ENCODE measurements at places on chromosomes 13 and 19.

- no peak for DNase-seq
Observed at GRCh38 chr13:59607780-59608233, 555.9 kb downstream of the DIAPH3 start.

DNA sequence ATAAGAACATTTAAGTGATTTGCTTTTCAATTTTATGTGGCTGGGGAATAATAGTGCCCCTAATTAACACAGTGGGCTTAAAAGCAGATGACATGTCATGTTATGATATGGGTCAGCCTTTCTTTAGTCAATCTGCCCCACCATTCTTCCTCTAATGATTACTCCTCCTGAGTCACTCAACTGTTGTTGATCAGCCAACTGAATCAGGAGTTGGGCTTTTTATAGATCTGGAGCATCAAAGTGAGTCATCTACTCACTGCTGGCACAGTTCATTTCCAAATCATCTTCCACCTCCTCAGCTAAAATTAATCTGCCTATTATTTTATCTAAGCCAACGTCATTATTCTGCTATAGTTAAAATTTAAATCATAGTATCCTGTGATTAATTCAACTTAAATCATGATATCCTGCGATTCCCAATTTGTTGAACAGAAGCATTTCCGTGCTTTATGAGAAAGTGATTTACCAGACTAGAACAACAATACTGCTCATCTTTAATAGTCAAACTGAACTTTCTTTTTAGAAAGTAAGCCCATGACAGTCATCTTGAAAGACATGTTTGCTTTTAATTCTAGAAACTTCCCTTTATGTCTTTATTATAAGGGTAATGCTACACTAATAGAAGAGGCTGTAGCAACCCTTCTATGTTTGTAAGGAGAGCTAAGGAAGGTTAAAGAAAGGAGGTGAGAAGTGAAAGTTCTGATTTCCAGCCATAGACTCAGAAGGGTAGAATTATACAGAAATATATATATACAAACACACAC lies 551.4 kb downstream of the TBC1D4 start:
- no peak for DNase-seq

DNA sequence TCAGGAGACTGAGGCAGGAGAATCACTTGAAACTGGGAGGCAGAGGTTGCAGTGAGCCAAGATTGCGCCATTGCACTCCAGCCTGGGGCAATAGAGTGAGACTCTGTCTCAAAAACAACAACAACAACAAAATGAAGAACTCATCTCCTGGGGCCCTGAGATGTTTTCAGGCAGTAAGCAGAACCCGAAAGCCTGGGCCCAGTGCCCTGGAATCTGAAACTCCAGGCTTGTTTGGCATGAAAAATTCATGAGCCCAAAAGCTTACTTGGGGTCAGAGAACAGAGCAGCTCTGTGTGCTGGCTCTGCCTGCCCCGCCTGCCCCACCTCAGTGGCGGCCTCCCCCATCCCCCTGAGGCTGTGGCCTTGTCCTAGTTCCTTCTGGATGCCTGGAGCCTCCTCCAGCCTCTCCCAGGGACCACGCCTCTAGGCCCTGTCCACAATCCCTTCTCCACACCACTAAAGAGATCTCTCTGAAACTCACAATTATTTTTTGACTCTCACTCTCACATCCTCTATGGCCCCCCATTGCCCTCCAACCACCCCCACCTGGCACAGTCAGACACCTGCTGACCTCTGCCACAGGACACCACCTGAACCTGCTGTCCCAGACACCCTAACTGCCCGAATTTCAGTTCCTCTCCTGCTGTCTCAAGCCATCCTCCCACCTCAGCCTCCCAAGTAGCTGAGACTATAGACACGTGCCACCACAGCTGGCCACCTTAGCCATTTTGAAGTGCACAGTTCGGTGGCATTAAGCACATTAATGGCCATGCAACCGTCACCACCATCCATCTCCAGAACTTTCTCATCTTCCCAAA lies 6.9 kb upstream of the AP1M2 start:
- no peak for DNase-seq

DNA sequence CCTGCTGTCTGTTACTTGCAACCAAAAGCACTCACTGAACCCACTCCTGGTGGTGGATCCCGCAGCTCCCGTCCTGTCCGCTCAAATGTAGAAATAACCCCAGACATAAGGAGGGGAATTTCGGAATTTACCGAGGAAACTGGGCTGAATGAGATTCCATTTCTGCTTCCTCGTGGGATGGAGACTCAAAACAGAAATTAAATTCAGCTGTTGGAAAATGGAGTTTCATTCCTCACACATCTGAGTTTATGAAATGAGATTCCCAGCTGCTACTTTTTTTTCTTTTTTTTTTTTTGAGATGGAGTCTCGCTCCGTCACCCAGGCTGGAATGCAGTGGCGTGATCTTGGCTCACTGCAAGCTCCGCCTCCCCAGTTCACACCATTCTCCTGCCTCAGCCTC lies 44.3 kb downstream of the COLGALT1 start:
- no peak for DNase-seq

- no peak for DNase-seq
Observed at GRCh38 chr19:54352546-54352945, 12.2 kb downstream of the LAIR1 start.

GRCh38 chr19:46732172-46732938 lies 13.5 kb upstream of the FKRP start:
- no peak for DNase-seq

DNA sequence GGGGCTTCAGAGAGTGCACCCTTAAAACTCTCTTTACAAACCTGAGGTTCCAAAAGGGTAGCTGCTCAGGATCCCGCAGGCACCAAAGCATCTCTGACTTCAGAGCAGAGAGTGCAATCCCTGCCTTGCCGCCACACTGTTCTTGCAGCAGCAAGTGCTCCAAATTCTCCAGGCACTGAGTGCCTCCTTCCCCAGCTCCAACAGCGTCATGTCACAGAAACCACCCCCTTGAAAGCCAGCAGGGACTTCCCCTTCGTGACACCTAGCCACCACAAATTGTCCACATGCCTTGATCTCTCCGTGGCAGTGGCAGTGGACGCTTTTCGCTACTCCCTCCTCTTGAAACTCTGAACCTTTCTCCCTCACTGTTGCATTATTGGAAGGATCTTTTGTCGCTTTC lies 39.9 kb downstream of the MBNL2 start:
- no peak for DNase-seq

GRCh38 chr19:1847684-1848398 lies 442 bp downstream of the REXO1 start:
- DNase-seq = no peak

DNA sequence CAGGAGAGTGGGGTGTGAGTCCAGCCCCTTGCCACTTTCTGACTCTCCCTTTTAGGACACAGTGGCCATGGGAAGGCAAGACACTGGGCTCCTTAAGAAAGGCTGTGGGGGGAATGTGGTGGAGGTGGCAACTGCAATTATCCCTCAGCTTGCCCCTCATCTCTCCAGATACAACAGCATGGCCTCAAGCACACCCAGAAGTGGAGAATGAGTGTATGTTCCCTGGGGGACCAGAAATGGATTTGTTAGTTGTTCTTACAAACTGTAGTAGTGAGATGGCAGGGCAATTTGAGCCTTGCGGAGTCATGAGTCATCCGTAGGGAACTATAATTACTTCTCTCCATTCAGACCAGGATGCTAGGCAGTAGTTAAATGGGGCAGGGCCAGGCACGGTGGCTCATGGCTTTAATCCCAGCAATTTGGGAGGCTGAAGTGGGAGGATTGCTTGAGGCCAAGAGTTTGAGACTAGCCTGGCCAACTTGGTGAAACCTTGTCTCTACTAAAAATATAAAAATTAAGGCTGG lies 25.6 kb upstream of the CXCL17 start:
- no peak for DNase-seq

- no peak for DNase-seq
Observed at GRCh38 chr19:17340302-17340870, 3.0 kb downstream of the GTPBP3 start.

- no peak for DNase-seq
Observed at GRCh38 chr19:11499220-11499726, 6.4 kb downstream of the ZNF653 start.

DNA sequence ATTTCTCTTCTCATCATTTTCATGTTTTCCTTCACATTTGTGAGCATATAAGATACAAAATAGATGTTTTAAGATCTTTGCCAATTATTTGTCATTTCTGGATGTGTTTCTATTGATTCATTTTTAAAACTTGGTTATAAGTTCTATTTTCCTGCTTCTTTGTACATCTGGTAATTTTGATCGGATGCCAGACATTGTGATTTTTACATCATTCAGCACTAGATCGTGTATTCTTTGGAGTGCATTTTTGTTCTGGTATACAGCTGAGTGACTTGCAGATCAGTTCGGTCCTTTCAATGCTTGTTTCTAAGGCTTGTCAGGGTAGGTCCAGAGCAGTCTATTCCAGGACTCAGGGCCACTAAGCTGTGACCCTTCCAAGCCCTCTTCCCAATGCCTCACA lies 198.2 kb downstream of the KLF12 start:
- no peak for DNase-seq

DNA sequence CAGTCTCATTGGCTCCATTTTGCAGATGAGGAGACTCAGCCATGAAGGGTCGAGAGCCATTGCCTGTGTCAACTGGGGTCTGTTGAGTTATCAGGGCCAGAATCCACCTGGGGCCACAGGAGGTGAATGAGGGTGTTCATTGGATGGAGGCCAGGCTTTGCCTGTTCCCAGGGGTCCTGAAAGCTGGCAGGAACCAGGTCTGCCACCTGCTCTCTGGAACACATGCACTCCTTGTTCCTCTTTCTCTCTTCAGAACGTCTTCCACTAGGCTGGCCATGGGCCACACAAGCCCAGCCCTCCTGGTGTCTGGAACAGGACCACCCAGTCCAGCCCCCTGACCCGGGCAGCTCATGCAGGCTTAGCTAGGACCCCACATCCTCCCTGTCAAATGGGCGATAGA lies 21.1 kb downstream of the PPP1R37 start:
- DNase-seq = no peak

- DNase-seq = no peak
Observed at GRCh38 chr13:38952827-38953226, 37.8 kb downstream of the STOML3 start.

DNA sequence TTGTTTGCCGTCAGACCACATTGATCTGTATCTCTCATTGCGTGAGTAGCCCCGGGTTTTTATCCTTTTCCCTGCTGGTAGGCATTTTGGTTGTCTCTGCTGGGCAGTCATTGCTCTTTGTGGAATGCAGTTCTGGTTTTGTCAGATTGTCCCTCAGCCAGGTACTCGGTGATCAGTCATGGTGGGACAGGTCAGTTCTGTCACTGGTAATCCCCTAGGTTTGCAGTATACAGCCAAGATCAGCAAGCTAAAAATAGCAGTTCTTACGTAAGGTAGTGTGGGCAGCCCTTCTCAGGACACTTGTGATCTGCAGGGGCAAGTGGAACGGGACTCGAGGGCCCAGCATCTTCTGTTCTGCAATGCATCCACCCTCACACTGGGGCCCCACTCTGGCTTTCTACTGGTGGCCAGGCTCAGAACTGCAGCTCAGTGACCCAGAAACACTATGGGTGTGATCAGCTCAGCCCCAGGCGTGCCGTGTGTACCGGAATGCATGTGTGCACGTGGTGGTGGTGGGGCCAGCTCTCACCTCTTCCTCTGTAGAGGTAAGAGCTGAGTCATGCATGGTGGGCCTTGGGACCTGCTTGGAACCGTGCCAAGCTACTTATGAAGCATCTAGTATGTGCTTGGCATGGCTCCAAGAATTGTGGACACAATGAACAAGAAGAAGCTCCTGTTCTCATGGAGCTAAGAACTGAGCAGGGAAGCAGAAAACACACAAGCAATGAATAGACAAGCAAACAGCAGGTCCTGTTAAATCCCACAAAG lies 6.3 kb downstream of the PLEKHF1 start:
- DNase-seq = peak; percentile 70

GRCh38 chr19:38386300-38386970 lies 1.4 kb downstream of the GGN start:
- DNase-seq = no peak
